ENCODE measurements at places on chromosomes 3 and 15.
A peak's percentile ranks its signal among the peaks of the same experiment; 100 is the strongest.

GRCh38 chr3:112514527-112515128 lies 15.4 kb upstream of the BTLA start:
- no peak for DNase-seq

GRCh38 chr3:195764961-195765706 lies 44.4 kb downstream of the MUC20 start:
- DNase-seq, result no peak

GRCh38 chr15:101566748-101567488 lies 77.4 kb upstream of the PCSK6 start:
- DNase-seq, result no peak

DNA sequence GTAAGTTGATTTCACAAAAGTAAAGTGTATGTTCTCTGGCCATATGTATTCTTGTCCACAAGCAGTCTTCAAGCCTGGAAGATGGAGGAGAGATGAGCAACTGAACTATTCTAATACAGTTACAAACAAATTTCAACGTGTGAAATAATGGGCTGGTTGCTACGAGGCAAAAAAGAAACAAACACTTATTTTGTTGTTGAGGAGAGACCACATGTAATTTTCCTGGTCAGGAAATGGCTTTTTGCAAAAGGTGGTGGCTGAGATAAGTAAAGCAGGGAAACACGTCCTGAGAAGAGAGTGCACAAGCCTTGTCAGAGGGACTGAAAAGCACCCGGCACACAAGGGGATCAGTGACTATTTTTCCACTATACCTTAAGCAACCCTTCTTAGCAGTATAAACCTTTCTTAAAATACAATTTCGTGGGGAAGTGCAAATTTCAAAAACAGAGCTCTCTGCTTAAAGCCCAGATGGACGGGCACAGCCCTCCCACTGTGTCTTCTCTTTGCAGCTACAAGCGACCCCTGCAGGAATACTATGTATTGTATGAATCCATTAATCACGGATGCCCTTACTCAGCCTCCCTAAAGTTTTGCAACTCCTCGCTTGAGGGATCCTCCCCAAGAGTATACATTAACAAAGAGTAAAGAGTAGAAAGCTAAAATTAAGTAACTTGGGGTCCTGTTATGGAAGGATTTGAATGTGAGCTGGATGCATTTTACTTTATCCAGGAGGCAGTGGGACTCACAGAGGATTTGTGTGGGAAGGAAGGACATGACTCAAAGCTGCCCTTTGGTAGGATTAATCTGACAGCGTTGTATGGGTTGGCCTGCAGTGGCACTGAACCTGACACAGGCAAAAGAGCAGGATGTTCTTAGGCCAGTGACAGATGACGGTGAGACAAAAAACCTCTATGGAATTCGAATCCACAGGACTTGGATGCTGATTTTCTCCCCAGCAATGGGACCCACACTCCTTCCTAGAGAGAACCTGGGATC lies 253.7 kb downstream of the IL5RA start:
- no peak for DNase-seq

DNA sequence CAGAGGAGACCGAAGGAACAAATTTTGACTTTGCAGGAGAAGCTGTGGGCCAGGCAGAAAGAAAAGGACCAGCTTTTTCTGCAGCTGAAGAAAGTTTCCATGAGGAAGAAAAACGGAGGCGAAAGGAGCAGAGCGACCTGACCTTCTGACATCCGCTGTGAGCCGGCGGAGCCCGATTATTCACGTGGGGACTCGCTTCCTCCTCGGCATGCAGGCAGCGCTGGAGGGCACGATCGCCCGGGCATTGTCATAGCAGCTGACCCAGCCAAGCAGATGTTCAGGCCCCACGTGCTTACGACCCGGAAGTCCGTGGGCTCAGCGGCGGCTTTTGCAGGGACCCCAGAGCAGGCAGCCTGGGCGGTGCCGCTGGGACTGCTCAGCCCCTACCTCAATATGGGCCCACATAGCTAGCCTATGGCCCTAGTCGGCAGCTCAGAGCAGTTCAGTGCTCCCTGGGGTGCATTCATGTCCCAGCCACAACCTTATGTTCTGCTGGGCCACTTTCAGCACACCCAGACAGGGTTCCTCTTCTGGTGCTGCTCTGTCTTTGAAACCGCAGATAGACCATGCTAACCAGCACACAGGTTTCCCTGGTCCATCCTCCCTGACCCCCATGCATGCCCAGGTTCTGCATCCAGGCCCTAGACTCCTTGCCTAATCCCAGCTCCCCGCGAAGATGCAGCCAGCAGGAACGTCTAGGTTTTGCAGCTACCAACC lies 10.5 kb upstream of the EIF4A2 start:
- peak; percentile 35 for DNase-seq

- no peak for DNase-seq
Observed at GRCh38 chr15:28082891-28083684, 16.0 kb downstream of the OCA2 start.

GRCh38 chr3:169478566-169479313 lies 184.8 kb downstream of the MECOM start:
- DNase-seq, result peak; percentile 22

DNA sequence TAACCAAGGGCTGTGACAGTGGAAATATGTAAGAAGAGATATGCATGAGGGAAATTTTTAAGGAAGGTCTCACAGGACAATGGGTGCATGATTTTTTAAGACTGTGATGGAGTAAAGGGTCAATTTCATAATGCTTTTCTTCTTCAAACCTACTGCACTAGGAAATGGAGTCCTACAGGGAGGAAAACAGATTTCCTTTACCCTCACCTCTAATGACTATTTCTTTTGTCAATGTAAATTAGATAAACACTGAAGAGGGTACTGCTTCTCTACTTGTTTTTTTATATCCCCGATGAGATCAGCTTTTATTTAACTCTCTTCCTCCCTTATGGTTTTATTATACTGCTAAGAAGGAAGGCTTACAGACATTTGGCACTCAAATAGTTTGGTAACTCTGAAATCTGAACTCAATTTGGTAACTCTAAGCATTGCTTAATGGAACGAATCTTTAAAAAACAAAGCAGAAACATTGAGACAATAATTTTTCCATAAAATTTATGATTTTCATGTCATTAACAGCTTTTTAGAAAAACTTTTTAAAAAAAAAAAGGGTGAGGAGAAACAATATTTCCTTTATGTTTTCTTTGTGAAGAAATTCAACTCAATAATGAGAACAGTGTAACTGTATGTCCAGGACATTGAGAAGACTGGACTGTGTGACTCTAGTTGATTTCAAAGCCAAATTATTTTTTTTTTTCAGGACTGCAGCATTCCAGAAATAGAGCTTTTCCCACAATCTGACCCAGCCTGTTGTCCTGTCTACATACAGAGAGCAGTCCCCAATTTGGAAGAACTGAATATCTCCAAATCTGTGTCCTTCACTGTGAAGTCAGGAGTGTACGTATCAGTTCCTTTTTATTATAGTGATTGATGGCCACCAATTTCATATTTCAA lies 64.4 kb downstream of the CRYBG3 start:
- DNase-seq, result no peak

- DNase-seq, result no peak
Observed at GRCh38 chr15:73936588-73937290, 10.5 kb downstream of the LOXL1 start.

DNA sequence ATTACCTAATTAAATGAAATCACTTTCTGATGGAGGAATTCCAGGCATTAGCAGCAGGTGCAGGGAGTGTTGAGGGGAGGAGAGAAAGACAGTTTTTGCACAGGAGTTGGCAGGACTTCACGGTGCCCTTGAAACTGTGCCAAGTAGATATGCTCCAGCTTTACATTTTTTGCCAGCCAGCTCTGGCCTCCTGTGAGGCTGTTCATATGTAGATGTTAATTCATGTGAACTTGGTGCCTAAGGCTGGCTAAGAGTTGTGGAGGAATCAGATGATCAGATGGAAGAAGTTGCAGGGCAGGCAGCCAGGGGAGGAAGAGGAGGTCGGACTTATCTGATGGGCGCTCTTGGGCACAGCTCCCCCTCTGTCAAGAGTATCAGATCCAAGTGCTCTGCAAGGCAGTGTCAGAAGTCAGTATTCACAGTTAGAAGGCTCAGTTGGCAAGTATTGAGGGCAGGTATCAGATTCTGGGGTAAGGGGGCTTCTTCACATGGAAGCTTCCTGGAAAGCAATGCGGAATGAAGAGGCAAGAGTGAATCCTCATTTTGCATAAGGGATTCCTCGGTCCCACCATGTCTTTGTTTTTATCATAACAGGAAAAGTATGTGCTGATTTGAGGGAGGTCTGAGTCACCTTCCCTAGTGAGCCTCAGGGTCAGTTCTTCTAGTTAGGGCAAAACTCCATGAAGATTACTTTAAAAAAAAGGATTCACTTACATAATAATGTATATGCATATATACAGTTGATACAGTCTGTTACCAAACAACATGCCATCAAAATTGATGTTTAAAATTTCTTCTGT lies 172.6 kb upstream of the UMPS start:
- peak; percentile 81 for DNase-seq

GRCh38 chr3:42745776-42746454 lies 27.1 kb downstream of the CCDC13 start:
- no peak for DNase-seq

- DNase-seq, result no peak
Observed at GRCh38 chr3:5015056-5015455, 35.8 kb downstream of the BHLHE40 start.

DNA sequence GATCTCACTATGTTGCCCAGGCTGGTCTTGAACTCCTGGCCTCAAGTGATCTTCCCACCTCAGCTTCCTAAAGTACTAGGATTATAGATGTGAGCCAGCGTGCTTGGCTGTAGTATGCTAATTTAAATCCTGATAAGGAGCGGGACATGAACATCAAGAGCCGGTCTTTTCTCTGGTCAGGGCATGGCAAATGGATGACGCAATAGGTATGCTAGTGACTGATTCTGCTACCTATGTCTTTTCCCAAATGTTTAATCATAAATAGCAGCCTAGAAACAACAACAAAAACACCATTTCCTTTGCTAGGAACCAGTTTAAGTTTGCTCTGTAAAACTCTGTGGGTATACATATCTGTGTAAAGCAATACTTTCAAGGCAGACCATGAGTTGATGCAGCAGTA lies 64.7 kb downstream of the STARD9 start:
- DNase-seq, result no peak

GRCh38 chr15:48466820-48467219 lies 135.6 kb downstream of the DUT start:
- DNase-seq, result no peak

DNA sequence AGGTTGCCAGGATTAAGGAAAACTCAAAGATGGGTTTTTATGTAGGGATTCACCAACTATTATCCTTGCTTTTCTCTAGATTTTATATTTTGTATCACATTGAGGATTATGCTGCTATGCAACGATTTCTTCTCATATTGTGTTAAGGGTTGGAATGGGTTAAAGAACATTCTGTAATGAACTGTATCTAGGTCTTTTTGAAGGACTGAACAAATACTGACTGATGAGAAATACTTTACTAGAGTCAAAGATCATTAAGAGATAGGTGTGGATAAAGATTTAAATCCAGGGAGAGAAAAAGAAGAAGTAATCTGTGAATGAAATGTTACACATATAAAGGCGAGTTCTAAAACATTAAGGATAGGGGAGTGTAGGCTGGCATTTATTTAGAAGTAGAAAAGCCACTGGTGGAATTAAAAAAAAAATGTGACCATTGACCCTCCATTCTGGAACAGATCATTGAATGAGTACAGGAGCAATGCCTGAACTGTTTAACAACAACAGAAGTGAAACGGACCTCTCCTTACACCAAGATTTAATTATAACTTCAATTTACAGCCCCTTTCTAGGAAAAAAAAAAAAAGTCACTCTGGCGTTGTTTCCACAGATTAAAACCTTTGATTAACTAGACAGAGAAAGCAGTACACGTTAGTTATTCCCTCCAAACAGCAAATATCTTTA lies 39.2 kb downstream of the PROS1 start:
- DNase-seq, result no peak

- no peak for DNase-seq
Observed at GRCh38 chr3:53978386-53978785, 86.7 kb upstream of the SELENOK start.

Data from fibroblast of skin of right biceps (primary cell).